Occipital lobe (tissue), 3 donors: ENCODE measurements at places on chromosomes 5 and 9. TPM values are rescaled to one million over a fixed set of nuclear protein-coding genes. Genes with fewer than 3 reads are reported as not detected.

Gene CD14
- total RNA-seq: 15.4 TPM

Gene OTP
- total RNA-seq: not detected

DNA sequence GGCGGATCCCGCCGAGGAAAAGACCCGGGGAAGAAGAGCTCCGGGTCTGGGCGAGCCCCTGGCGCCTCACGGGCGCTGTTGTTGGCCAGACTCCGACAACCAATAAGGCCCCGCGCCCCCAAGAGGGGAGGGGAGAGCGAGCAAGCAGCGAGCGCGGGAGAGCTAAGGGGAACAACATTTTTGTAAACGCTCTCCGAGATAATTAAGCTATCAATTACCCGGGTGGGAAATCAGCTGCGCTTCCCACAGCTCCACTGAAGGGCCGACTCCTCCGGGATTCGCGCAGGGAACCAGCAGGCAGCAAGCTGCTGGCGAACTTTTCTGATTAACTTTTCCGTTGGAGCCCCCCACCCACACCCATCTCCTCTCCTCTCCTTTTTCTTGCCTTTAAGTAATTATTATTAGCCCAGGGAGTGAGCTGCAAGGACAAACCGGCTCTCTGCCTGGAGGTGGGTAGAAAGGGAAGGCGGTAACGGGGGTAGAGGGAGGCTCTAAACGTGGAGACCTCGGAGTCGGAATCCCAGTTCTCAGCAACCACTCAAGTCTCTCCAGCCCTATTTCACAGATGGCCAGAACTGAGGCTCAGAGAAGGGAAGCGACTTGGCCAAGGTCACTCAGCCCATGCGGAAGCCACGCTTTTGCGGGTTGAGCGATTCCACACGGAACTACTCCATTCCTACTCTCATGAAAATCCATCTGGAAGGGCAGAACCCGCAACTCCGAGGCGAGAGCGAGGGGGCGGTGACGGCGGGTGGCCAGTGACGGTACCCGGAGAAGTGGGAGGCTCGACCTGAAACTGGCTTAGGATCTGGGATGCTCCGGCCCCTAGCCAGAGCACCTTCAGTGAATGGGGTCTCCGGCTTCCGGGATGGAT lies 1.3 kb downstream of the ASTN2 start:
- DNase-seq: no peak

DNA sequence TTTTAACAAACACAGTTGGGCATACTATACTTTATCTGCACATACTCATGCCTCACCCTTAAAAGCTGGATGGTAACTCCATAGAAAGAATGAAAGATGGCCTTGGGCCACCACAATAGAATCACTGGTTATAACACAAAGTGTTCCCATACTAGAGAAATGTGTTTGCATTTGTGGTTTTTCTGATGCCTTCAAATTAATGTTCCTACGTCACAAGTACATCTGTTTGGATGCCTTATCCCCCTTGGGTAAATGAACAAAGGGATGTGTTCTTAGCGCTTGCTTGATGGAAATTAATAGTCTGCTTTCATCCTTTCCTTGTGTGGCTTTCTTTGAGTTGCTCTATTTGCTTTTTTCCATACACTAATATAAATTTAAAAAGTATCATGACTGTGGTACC lies 291.1 kb upstream of the PDE4D start:
- DNase-seq: no peak

- DNase-seq: no peak
These were observed 17.0 kb upstream of the CMBL start for GRCh38 chr5:10324518-10325370.
